ENCODE measurements at places on chromosomes 7 and 10.

DNA sequence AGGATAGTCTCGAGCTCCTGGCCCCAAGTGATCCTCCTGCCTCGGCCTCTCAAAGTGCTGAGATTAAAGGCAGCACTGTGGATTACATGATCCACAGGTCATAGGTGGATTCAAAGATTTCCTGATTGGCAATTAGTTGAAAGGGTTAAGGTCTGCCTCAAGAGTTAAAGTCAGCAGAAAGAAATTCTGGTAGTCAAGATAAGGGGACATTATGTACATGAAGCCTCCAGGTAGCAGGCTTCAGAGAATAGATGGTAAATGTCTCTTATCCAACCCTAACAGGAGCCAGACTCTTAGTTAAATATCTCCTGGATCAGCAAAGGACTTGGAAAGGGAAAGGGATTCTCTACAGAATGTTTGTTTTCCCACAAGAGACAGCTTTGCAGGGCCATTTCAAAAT, 93.7 kb downstream of the SKIDA1 start:
- DNase-seq = no peak

DNA sequence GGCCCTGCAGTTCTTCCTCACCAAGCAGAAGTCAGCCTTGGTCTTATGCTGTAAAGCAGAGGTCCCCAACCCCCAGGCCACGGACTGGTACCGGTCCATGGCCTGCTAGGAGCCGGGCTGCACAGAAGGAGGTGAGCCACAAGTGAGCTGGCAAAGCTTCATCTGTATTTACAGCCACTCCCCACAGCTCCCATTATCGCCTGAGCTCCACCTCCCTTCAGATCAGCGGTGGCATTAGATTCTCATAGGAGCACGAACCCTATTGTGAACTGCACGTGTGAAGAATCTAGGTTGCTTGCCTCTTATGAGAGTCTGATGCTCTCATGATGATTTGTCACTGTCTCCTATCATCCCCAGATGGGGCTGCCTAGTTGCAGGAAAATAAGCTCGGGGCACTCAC, 87.6 kb upstream of the NEBL start:
- DNase-seq = no peak

GRCh38 chr10:33180390-33180789, 154.1 kb downstream of the NRP1 start:
- no peak for DNase-seq

DNA sequence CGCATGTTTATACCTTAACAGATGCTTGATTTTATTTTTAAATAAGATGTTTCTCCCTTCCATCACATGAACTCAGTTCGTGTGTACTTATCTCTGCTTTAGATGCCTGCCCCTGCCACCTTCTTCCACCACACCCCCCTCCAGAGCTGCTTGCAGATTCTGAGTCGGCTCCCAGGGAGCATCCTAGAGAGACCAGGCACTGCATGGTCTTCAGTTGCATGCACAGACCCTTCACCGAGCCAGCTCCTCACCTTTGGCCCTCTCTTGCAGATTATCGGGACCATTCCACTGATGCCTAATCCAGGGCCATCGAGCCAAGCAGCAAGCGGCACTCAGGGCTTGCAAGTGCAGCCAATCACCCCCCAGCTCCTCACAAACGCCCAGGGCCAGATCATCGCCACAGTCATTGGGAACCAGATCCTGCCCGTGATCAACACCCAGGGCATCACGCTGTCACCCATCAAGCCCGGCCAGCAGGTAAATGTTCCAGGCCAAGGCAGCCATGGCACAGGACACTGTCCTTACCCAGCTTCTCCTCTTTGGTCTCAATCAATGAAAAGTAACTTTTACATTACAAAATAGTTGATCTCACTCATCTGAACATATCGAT, 133.3 kb upstream of the YAE1 start:
- DNase-seq = no peak

DNA sequence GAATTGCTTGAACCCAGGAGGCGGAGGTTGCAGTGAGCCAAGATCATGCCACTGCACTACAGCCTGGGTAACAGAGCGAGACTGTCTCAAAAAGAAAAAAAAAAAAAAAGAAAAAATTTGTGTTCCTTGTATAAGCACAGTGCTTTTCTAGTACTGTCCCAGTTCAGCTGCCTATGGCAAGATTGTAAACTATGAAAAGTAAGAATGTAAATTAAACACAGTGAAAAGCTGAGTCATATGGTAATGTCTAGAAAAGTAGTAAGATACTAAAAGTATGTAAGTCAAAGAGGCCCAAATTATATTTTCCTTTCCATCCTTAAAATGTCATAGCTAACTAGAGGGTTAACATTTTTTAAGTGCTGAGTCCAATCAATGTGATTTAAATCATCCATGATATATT, 42.8 kb downstream of the RBM20 start:
- no peak for DNase-seq

DNA sequence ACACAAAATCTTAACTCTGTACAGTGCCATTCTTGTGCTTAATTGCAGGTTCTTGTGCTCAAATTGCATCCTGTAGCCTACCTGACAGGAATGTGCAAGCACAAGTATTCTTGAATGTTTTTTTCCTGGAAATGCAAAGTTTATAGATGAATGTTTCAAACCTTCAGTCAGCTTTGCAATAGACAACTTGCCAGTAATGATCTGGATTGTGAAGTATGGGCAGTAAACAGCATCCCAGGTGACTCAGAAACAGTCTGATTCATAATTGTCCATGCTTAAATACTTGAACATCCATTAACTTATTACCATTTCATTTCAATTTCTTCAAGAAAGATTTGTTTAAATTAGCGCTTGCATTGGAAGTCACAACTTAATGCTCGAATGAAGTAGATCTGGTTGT, 347.2 kb downstream of the SDK1 start:
- no peak for DNase-seq

GRCh38 chr10:72612203-72612826, 13.6 kb downstream of the MICU1 start:
- no peak for DNase-seq

DNA sequence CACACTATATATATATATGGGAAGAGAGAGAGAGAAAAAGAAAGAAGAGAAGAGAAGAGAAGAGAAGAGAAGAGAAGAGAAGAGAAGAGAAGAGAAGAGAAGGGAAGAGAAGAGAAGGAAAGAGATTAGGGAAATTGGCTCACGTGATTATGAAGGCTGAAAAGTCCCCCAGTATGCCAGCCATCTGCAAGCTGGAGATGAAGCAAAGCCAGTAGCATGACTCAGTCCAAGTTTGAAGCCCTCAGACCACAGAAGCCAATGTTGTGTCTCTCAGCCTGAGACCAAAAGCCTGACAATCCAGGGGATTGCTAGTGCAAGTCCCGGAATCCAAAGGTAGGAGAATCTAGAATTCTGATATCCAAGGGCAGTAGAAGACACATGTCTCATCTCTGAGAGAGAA, 206.3 kb upstream of the PRSS1 start:
- DNase-seq = no peak

GRCh38 chr7:113912876-113913275, 5.9 kb downstream of the PPP1R3A start:
- no peak for DNase-seq

DNA sequence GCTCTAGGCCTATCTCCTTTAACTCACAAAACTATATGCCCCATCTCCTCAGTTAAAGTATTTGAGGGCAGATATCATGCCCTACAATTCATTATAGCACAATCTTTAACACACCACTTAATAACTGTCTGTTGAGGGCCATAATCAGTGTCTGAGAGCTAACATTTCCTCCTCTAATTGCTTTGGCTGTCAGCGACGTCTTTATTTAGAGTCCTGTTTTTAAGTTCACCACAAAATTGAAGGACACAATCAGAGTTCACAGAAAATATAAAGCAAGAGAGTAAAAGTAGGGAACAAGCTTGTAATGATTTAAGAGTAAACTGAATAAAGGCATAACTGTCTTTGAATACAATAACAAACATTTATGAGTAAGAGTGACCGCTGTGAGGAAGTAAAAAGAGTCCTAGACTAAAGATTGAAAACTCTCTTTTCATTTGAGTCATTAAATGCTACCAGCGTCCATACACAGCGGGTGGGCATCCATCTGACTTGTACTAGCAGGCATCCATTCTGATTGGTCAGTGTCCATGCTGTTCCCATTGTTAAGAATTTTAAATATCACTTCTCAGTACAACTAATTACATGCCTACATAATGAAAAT, 38.4 kb upstream of the ABCB4 start:
- no peak for DNase-seq

DNA sequence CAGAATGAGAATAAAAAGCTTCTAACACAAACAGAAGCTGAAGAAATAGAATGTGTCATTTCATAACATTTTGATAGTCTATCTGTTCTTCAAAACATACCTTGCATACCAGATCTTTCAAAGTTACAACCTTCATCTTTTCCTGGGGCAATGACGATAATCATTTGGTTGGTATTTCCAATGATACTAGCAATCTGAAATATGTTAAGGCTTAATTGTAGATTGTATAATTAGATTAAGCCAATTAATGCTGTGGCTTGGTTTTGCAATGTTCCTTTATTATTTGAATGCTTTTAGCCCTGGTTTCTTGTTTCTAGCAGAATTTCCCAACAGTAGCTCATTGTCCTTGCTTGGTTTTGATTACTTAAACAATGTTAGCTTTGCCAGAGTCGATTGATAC, 84.6 kb downstream of the CABCOCO1 start:
- DNase-seq = no peak

- DNase-seq = no peak
These were observed 10.8 kb upstream of the GATA3 start for GRCh38 chr10:8043569-8044306.

DNA sequence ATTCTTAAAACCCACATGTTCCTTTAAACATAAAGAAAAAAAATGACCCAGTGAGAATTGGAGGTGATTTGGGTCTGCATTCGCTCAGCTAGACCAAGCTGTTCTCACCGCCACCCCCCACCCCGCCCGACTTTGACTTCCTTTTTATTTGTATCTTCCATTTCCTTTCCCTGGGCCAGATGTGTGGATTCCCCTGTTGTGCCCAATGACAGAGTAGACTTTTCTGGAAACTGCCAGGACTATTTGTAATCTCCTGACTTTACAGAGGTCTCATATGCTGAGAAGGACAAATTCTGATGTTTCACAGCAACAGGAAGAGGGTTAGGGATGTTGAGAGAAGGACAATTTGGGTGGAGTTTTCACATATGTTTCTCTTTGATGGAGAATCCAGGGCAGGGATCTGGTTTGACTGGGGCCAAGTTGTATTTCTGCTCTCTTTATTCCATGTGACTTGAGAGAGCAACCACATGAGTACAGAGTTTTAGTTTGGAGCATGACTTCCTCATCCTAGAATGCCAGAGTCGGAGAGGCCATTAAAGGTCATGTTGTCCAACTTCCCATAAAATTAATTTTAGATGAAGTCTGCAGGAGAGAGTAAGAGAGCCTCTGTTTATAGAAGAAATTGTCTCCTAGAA, 1023.2 kb downstream of the LRMDA start:
- no peak for DNase-seq

GRCh38 chr7:39421661-39422060, 144.5 kb upstream of the YAE1 start:
- no peak for DNase-seq

DNA sequence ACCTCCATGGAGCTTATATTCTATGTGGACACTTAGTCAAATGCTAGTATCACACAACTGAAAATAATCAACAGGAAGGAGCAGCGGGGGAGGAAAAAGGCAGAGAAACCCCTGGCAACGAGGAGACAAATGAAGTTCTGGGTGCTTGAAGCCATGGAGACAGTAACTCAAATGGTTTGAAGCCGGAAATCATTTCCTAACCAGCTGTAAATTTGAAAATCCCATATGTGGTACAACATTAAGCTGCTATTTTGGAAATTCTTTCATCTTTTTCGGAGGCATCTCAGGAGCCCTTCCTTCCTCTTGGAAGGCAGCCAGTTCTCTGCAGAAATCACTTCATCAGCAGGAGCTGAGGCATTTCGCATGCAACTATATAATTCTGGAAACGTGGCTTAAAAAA, 91.4 kb downstream of the PPP1R3C start:
- no peak for DNase-seq

DNA sequence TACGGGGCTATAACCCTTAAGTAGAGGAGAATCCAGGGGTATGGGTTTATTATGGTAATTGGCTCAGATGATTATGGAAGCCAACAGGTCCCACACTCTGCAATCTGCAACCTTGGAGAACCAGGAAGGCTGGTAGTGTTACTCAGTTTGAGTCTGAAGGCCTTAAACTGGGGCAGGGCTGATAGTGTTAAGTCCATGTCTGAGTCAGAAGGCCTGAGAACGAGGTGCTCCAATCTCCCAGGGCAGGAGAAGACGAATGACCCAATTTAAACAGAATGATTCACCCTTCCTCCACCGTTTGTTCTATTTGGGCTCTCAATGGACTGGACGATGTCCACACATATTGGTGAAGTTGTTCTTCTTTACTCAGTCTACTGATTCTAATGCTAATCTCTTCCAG, 244.5 kb upstream of the PTER start:
- DNase-seq = no peak

GRCh38 chr7:88546808-88547207, 212.7 kb upstream of the ZNF804B start:
- DNase-seq = no peak

DNA sequence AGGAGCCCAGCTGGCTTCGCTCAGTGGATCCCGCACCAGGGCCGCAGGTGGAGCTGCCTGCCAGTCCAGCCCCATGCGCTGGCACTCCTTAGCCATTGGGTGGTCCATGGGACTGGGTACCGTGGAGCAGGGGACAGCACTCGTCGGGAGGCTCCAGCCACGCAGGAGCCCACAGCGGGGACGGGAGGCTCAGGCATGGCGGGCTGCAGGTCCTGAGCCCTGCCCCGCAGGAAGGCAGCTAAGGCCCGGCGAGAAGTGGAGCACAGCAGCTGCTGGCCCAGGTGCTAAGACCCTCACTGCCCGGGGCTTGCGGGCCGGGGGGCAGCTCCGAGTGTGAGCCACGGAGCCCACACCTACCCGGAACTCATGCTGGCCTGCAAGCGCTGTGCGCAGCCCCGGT, 25.9 kb upstream of the AKR1C1 start:
- DNase-seq = no peak

GRCh38 chr10:88996927-88997326, 6.3 kb downstream of the FAS start:
- no peak for DNase-seq

GRCh38 chr10:70175516-70175915, 5.2 kb upstream of the SAR1A start:
- no peak for DNase-seq

DNA sequence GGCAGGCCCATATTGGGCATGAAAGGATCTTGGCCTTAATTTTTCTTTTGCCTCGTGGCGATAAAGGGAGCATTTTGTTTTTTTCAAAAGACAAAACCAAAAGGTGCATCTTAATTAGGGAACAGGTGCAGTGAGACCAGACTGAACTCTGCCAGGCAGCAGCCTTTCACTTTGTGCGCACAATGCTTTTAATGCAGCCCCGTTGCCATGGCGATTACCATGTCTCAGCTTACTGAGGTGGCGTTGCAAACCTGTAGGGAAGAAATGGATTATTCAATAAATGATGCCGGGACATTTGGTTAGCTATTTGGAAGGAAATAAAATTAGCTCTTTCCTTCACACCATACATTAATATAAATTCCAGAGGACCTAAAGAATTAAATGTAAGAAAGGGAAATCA, 61.9 kb downstream of the MYL10 start:
- no peak for DNase-seq
